ENCODE measurements at places on chromosomes 2 and 18. TPM values are rescaled to one million over a fixed set of nuclear protein-coding genes. Genes with fewer than 3 reads are reported as not detected.

UPP2 gene
- not detected for total RNA-seq

COL6A3 gene
- total RNA-seq = 0.03 TPM

GRCh38 chr2:151518802-151519201, 109.1 kb downstream of the RIF1 start:
- peak; percentile 33 for DNase-seq

DNA sequence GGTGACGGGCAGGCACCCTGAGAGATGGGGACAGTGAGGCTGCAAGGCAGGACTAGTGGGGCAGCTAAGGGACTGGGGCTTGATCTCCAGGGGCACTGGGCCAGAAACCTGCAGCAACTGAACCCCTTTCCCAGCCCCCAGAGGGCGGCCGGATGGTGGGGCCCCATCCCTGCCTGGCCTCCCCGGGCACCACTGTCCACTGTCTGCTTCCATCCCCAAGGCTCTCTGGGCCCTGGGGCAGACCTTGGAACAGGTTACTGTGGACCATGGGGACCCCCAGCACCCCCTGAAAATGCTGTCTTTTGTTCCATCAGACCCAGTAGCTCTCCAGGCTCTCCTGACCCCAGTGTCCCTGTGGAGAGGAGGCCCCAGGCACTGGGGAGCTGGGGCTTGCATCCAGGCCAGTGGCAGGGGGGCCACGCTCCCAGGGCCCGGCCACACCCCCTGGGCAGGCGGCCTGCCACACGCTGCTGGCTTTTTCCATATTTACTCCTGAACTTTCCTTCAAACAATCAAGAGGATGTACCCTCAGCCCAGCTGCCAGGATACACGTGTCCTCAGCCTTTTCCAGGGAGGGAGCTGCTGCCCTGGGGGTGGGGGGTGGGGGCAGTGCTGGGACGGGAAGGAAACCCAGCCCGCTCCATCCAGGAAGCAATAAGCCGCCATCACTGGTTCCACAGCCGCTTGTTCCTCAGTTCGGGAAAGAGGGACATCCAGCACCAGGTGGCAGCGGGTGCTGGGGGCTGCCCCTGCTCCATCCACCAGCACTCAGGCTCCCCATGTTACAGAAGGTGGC, 102.3 kb upstream of the ODC1 start:
- no peak for DNase-seq

All from foreskin keratinocyte (primary cell).